ENCODE measurements at places on chromosomes 2 and 18.

GRCh38 chr18:31190919-31191318 is 28.3 kb upstream of the DSC1 start:
- no peak for DNase-seq

DNA sequence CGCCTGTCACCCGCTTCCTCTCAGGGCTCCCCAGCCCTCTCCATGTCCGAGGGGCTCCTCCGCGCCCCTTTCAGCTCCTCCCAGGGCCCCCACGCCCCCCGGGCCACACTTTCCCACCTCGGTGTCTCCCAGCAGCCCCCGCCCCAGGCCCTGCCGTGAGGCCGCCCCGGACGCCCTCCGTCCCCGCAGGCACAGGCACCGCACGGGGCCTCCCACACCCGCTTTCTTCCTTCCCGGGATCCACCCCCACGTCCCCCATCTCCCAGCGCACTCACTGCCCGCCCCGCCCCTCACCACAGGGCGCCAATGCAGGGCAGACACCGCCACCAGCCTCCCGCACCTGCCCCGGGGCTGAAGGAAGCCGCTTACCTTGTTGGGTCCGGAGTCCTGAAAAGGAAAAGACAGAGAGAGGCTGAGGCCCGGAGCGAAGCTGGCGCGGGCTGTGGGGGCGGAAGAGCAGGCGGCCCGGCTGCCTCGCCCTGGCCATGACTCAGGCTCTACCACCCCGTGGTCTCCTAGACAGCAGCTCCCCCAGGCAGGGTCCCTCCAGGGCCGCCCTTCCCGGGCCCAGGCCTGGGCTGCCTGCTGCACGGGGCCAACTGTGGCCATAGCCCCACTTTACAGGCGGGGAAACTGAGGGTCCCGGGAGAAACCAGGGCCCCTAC is 37.7 kb downstream of the KIF1A start:
- no peak for DNase-seq

- DNase-seq, result no peak
Observed at GRCh38 chr2:26639685-26640243, 1.4 kb downstream of the CIB4 start.

GRCh38 chr18:13672657-13673056 is 53.7 kb downstream of the FAM210A start:
- no peak for DNase-seq

- DNase-seq, result no peak
Observed at GRCh38 chr18:11160313-11160712, 10.9 kb upstream of the PIEZO2 start.

- peak; percentile 37 for DNase-seq
Observed at GRCh38 chr2:64873472-64873924, 115.7 kb upstream of the SLC1A4 start.

DNA sequence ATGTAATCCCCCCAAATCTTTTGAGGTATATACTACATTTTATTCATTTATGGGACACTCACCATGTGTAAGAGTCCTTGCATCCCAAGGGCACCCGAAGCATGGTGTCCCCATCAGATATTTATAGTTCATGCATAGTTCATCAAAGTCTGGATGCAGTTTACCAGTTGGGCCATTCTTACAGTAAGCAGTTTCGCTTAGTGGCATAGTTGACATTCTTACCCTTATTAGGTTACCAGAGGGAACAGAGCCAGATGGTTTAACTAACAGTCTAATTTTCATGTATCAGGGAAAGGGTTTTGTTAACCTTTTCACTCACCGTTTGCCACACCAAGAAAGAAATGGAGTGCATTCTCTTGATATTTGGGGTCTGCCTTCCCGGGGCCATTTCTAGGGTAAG is 7.1 kb downstream of the ZNF407 start:
- DNase-seq, result no peak

DNA sequence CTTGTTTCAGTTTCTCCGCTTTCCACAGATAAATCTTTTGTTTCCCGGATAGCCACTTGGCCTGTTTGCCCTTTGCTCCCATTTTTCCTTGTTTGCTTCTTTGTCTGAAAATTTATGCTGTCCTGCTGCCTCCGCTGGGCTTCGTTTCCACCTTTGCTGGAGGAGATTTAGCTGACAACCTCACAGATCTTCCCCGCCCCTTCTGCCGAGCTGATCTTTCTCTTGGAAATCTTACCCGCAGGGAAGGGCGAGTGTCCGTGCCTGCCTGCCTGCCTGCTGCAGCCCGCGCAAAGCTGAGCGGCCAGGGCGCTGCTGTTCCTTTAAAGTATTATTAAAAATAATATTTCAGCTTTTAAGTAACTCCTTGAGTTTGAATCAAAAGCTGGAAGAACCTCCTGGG is 1.4 kb upstream of the XRCC5 start:
- no peak for DNase-seq

DNA sequence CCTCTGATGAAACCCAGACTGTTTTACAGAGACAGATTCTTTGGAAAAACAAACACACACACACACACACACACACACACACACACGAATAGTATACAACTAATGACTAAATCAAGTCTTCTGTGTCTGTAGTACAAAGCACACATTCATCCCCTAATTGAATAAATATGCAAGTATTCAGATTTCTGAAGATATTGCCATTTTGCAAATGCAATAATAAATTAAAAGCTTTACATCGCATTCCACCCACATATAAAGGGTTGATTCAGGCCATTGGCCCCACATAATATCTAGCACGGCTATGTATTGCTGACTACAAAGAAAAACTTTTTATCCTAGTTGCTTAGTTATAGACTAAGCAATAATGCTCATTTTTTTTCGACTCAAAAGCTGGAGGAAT is 86.2 kb downstream of the PAX3 start:
- no peak for DNase-seq

GRCh38 chr2:86066007-86066578 is 39.6 kb downstream of the POLR1A start:
- no peak for DNase-seq

DNA sequence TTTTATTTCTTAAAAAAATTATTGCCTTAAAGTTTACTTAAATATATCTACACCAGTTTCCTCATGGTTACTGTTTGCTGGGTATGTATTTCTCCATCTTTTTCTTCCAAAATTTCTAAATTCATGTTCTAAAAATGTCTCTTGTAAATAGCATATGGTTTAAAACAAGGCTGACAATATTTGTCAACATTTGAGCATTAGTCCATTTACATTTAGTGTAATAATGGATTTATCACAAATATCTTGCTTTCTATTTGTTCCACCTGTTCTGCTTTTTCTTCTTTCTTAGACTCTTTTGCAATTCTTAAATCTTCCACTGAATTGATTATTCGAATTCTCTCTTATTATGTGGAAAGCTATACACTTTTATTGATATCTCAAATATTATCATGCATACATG is 87.7 kb upstream of the SMAD7 start:
- DNase-seq, result no peak

- peak; percentile 30 for DNase-seq
Observed at GRCh38 chr18:61742565-61743429, 150.0 kb downstream of the RNF152 start.

Measured in MV-4-11 (cell line).